ENCODE measurements at places on chromosomes 6 and 20.

DNA sequence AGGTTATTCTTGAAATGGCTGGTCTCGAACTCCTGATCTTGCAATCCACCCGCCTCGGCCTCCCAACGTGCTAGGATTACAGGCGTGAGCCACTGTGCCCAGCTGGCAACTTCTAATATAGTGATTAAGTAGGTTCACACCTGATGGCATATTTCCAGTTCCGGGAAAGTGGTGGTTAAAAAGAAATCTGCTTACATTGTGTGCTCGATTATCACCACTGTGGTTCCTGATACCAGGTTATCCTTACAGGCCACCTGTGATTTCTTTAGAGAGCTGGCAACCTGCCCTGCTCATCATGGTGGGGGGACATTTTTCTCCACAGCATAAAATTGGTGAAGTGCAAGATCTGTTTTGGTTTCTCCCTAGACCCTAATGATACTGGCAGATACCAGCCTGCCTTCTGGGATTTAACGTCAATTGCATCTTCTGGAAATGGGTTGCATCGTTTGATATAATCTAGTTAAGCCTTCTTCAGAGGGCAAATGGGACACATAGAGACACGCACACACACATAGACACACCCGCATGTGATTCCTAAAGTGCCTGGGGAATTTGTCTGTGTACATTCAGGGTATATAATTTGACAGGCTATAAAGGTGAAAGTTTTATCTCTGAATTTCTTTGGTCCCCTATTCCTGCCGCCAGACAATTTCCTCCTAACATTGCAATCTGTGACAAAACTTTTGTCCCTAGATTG is 49.7 kb upstream of the CITED2 start:
- no peak for DNase-seq

- DNase-seq, result no peak
These were observed 49.6 kb downstream of the MOCS1 start for GRCh38 chr6:39884696-39885095.

- no peak for DNase-seq
These were observed 177.4 kb upstream of the RREB1 start for GRCh38 chr6:6930223-6930880.

- DNase-seq, result no peak
These were observed 97.2 kb downstream of the SPTLC3 start for GRCh38 chr20:13105864-13106457.

GRCh38 chr6:163369141-163369540 is 45.4 kb upstream of the QKI start:
- DNase-seq, result no peak
